ENCODE measurements at places on chromosomes 3 and 15.

GRCh38 chr3:48047841-48048464 lies 31.7 kb upstream of the MAP4 start:
- DNase-seq: no peak

DNA sequence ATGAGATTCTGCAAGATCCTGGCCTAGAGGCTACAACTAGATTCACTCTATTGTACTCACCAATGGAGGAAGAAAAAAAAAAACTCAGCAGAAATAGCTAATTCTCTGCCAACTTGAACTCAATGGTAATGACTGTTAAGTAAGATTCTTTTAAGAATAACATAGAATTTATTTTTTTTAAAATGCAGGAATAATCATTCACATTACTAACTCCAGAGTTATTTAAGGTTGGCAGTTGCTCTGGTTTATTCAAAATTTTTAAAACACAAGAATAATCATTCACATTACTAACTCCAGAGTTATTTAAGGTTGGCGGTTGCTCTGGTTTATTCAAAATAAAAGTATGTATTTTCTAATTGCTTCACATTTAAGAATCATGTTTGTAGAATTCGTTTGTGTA lies 1071.9 kb downstream of the IGSF11 start:
- DNase-seq: no peak

DNA sequence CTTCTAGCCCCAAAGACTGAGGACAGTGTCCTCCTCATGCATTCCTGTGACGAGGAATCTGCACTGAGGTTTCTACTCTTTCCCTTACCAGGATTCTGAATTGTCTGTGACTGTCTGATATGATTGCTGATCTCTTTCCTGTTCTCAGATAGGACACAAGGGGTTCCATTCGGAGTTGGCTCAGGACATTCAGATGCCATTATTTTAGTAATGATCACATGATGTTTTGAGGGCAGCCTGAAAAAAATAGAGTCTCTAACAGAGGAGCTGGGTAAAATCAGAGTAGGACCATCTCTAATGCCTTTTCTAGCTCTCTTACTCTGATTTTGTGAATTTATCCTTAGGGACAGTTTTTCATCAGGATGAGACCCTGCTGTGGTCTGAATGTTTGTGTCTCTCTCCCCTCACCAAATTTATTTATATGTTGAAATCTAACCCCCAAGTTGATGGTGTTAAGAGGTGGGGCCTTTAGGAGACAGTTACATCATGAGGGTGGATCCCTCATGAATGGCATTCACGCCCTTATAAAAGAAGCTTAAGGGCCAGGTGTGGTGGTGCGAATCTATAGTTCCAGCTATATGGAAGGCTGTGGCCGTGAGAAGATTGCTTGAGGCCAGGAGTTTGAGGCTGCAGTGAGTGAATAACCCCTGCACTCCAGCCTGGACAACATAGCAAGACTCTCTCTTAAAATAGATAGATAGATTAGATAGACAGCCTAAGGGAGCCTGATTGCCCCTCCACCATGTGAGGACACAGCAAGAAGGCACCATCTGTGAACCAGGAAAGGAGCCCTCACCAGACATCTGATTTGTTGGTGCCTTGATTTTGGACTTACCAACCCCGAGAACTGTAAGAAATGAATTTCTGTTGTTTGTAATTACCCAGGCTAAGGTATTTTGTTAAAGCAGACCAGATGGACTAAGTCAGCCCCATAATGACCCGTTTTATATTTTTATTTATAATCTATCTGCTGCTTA lies 24.4 kb downstream of the FNDC3B start:
- DNase-seq: no peak

GRCh38 chr3:151499168-151499567 lies 38.3 kb upstream of the IGSF10 start:
- DNase-seq: no peak

DNA sequence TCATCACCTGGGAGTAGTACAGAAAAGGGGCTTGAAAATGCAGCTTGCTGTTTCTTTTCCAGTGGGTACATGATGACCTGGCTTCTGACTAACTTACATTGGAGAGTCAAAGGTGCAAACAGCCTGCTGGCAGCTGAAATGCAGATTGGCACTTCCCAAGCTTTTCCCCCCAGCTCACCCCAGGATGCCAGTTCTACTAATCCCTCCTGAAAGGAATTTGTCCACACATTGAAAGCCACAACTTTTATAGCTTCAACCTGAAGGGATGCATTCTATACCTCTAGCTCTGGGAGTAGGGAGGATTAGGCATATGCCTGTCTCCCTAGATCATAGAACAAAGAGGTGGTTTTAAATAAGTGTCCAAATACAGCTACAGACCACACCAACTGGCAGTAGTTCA lies 281.7 kb downstream of the EFHB start:
- no peak for DNase-seq

GRCh38 chr3:134018850-134019249 lies 10.9 kb downstream of the SLCO2A1 start:
- DNase-seq: no peak

Measured in CD4-positive, alpha-beta memory T cell (primary cell).